Thoracic aorta endothelial cell (primary cell): ENCODE measurements at places on chromosomes 4 and X. TPM values are rescaled to one million over a fixed set of nuclear protein-coding genes. Genes with fewer than 3 reads are reported as not detected.

Gene CUL4B
- total RNA-seq, result 180 and 230 TPM in 2 replicates

Gene ZNF275
- 8.8 and 9.8 TPM in 2 replicates for total RNA-seq

Gene NPY2R
- total RNA-seq, result not detected in 2 replicates

Gene RNF175
- total RNA-seq, result not detected in 2 replicates

Gene RASL11B
- not detected in 2 replicates for total RNA-seq

Gene SOWAHB
- total RNA-seq, result not detected in 2 replicates

Gene NSUN7
- under 0.01 TPM in 1 of 2 replicates, not detected in the other for total RNA-seq

Gene ABRAXAS1
- total RNA-seq, result 25.3 and 25.6 TPM in 2 replicates

Gene SULT1E1
- 22.4 and 30.9 TPM in 2 replicates for total RNA-seq

Gene MAGEC3
- not detected in 2 replicates for total RNA-seq

Gene PDCL2
- total RNA-seq, result not detected in 2 replicates

Gene DRP2
- total RNA-seq, result 0.80 and 1.0 TPM in 2 replicates

Gene ASB12
- 0.14 TPM in 1 of 2 replicates, not detected in the other for total RNA-seq

Gene GAB3
- total RNA-seq, result 4.1 and 4.7 TPM in 2 replicates

Gene RPA4
- 3.7 and 4.4 TPM in 2 replicates for total RNA-seq

Gene NKX6-1
- total RNA-seq, result not detected in 2 replicates

Gene P2RY4
- total RNA-seq, result 0.13 TPM in 1 of 2 replicates, not detected in the other

Gene PDS5A
- total RNA-seq, result 146 and 159 TPM in 2 replicates

Gene C1QTNF7
- total RNA-seq, result not detected in 2 replicates

Gene CLTRN
- not detected in 2 replicates for total RNA-seq

Gene NAT8L
- total RNA-seq, result under 0.01 and 0.07 TPM in 2 replicates

Gene MAGT1
- total RNA-seq, result 111 and 120 TPM in 2 replicates

Gene PLP2
- 56.9 and 83.6 TPM in 2 replicates for total RNA-seq

Gene TMEM31
- total RNA-seq, result not detected in 2 replicates

Gene FATE1
- not detected in 2 replicates for total RNA-seq

Gene CXCL10
- total RNA-seq, result not detected in 2 replicates

Gene FAM133A
- not detected in 2 replicates for total RNA-seq

Gene SSX4B
- total RNA-seq, result not detected in 2 replicates

Gene TLR1
- 15.7 and 29.9 TPM in 2 replicates for total RNA-seq

Gene SSX4
- total RNA-seq, result not detected in 2 replicates

Gene SYTL4
- total RNA-seq, result 13.3 and 20.1 TPM in 2 replicates

Gene MAGED4B
- total RNA-seq, result 1.2 and 7.1 TPM in 2 replicates

Gene PABPC4L
- 0.27 and 0.65 TPM in 2 replicates for total RNA-seq

Gene DBET
- not detected in 2 replicates for total RNA-seq

Gene CABS1
- not detected in 2 replicates for total RNA-seq

Gene ASMT
- not detected in 2 replicates for total RNA-seq

Gene SCLT1
- 21.0 and 28.9 TPM in 2 replicates for total RNA-seq

Gene RTL9
- total RNA-seq, result not detected in 2 replicates

Gene KLHL5
- total RNA-seq, result 87.4 and 89.5 TPM in 2 replicates

Gene IL3RA
- 10.1 and 17.8 TPM in 2 replicates for total RNA-seq

Gene INPP4B
- total RNA-seq, result 2.9 and 5.3 TPM in 2 replicates

Gene ETNPPL
- 0.22 and 0.27 TPM in 2 replicates for total RNA-seq

Gene RTL3
- total RNA-seq, result 0.07 TPM in 1 of 2 replicates, not detected in the other

Gene UGT2B10
- not detected in 2 replicates for total RNA-seq

Gene SAGE1
- not detected in 2 replicates for total RNA-seq

Gene MTMR1
- 23.7 and 28.9 TPM in 2 replicates for total RNA-seq

Gene PIR
- 141 and 163 TPM in 2 replicates for total RNA-seq
